ENCODE measurements at places on chromosomes 6 and 20.

DNA sequence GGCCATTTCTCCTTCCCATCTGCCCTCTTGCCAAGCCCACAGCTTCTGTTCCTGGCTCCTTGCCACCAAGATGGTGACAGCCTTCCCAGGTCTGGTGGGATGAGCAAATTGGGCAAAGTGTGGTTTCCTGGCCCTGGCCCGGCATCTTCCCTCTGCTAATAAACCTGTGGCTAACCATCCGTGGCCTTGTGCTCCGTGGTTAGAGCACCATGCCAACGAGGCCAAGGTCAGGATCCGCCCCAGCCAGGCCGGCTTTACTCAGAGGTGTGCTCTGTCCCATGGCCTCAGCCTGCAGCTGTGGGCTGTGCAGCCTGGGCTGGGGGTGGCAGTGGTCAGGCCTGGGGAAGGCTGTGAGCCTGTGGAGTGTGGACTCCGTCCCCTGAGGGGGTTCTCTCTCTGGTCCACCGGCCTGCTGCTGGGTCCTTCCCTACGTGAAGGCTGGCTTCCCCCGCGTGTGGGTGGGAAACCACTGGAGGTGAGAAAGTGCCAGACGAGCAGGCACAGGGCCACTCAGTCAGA lies 117.4 kb downstream of the VEGFA start:
- DNase-seq = peak; percentile 8

DNA sequence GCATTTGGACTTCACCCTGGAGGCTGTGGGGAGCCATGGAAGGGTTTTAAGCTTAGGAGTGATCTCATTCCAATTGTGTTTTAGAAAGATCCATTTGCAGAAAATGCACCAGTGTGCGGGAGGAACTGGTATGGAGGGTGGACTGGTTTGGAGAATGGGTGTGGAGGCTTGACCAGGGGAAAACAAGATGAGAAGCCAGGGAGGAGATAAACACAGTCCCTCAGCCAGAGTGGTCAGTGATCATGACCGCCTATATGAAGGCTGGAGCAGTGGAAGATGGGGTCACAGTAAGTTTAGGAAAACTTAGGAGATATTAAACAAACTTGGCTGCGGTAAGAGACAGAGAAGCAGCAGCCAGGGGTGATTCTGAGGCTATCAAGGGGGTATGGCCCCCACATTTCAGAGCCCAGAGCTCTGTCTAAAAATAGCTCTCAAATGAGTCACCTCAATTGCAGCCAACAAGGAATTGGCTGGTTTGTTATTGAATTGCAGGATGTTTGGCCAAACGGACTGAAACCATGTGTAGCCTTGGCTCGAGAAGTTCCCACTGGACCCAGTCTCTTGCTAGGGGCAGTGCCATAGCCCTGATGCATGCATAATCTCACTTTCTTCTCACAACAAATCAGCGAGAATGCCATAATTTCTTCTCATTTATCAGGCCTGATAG lies 159.9 kb upstream of the TOP1 start:
- DNase-seq = peak; percentile 85

DNA sequence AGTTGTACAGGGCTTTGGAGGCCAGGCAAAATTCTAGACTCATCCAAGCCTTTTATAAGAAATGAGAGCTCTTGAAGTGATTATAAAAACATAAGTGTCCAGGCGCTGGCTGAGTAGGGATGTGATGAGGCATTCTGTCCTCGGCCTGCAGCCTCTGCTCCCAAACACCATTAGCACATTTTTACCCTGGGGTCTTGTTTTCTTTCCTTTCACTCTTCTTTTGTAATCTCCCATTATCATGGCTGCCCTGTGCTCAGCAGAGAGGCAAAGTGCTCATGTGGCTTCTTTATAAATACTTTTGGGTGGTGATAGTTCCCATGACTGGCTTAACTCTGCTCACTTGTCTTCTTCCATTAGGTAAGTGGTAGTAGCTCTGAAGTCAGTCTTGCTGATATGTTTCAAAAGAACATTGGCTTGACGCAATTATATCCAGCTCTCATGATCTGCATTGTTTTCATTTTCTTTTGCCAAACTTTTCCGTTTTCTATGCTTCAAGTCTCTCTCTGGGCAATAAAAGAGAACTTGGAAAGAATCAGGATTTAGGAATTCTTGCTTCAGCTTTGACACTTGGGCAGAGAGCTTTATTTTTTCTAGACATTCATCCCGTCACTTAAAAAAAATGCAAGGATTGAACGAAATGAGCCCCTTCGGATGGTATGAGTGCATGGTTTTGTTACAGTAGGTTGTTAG lies 61.1 kb downstream of the CAP2 start:
- DNase-seq = no peak

DNA sequence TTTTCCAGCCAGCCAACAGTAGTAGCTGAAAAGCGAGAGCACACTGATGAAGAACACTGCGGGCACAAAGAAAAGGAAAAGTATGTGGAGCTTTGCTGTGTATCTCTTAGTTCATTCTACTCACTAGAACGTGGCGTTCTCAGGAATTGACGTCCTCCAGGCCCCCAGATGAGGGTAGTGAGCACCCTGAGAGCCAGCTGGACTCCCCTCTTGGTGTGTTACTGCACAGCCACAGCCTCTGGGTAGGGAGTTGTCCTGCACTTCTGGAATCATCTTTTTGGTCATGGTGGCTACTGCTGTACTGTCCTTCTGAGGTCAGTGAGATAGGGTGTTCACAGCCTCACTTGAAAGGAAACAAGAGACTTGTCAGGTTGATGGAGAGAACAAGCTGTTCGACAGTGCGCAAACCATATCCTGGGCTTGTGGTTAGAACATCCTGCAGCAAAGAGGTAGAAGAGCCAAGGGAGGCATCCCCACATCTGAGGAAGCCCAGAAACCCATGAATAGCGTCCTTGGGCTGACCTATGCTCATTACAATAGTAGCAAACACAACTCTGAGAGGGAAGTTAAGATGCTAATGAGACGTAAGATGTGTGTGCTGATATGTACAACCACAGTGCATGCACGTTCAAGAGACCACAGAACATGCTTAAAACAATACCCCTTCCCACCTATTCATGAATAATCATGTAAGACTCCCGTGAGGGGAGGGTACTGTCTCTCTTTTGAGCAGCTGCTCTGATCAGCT lies 14.6 kb upstream of the HLA-F start:
- no peak for DNase-seq

GRCh38 chr20:24690408-24690807 lies 221.0 kb downstream of the SYNDIG1 start:
- no peak for DNase-seq

DNA sequence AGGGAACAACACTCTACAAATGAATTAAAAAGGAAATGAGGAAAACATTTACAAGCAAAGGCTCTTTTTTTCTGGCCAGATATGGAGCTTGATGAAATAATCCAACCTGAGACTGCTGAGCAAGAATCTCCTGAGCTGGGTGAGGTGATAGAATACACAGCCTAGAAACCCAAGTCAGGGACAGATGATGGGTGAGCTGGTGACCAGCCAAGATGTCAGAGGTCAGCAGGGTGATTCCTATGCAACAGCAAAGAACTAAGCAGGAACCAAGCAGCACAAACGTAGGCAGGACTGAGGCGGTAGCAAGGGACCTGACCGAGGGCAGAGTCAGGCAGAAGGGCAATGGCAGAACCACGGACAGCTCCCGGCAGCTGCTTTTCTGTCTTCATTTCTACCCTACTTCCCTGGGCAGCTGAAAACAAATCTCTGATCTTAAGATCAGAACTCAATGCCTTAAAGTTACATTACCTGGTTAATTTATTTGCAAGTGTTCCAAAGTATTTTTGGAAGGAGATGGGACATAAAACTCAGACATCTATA lies 75.1 kb downstream of the CDC40 start:
- DNase-seq = no peak

- no peak for DNase-seq
These were observed 1278.8 kb upstream of the EYS start for GRCh38 chr6:66985816-66986215.

Data from NCI-H446 (cell line).